GM23248 (cell line): ENCODE measurements at places on chromosomes 13 and 19. TPM values are rescaled to one million over a fixed set of nuclear protein-coding genes. Genes with fewer than 3 reads are reported as not detected.

The MCEMP1 gene
- total RNA-seq = not detected in 2 replicates

The GRK1 gene
- total RNA-seq = not detected in 2 replicates

The TMC4 gene
- not detected in 2 replicates for total RNA-seq

The CEACAM21 gene
- not detected in 2 replicates for total RNA-seq

The KHSRP gene
- 55.1 and 61.6 TPM in 2 replicates for total RNA-seq

The NLRP7 gene
- total RNA-seq = not detected in 2 replicates

The KLK2 gene
- not detected in 2 replicates for total RNA-seq

The DHDH gene
- total RNA-seq = not detected in 2 replicates

The OR4F17 gene
- total RNA-seq = not detected in 2 replicates

The COPE gene
- 347 and 359 TPM in 2 replicates for total RNA-seq

The LGI4 gene
- total RNA-seq = 0.86 TPM in 1 of 2 replicates, not detected in the other

The NAPSA gene
- 0.32 and 0.51 TPM in 2 replicates for total RNA-seq

The ZNF90 gene
- total RNA-seq = 1.8 and 3.0 TPM in 2 replicates

The ADPRHL1 gene
- 1.4 and 2.2 TPM in 2 replicates for total RNA-seq
